ENCODE measurements at places on chromosomes 3 and 15.

DNA sequence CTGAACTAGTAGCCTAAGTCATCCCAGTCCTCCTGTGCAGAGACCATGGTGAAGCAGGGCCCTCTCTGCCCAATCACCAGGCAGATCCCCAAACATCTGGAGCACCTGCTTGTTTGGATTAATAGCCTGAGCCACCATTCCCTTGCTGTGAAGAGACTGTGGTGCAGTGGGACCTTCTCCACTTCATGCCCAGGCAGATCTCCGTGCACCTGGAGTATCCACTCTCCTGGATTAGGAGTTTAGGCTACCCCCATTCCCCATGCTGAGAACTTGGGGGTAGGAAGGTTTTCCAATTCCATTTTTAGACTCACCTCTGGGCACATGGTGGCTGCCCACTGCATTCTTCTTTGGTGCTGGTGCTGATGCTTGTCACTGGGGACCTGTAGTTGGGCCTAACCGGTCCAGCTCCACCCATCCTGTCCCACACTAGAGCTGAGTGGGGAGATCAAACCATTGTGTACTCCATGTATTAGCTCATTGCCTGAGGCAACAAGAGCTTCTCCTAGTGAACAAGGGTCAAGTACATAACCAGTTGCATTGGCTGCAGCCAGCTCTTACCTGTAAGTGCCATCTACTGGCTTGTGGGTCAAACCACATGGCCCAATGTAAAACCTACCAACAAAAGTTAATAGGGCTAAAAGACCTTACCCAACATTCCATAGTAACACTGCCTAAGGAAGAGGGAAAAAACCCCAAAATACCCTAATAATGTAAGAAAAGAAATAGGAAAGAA, 382.5 kb upstream of the CBLB start:
- no peak for DNase-seq

DNA sequence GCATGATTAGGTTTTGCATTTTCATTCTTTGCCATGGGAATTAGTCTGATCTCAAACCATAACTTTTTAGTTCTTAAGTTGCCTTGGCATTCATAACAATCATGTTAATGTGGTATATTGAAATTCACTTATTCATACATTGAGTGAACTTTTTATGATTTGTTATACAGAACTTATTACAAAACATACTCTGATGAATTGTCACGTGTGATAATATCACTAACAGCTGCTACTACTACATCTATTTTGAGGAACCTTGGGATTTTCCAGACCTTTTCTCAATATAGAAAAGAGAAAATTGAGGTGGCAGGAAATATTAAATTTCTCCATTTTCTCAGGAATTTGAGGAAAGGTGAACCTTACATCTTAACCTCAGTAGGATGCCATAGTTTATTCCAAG, 9.2 kb downstream of the LXN start:
- DNase-seq, result no peak

DNA sequence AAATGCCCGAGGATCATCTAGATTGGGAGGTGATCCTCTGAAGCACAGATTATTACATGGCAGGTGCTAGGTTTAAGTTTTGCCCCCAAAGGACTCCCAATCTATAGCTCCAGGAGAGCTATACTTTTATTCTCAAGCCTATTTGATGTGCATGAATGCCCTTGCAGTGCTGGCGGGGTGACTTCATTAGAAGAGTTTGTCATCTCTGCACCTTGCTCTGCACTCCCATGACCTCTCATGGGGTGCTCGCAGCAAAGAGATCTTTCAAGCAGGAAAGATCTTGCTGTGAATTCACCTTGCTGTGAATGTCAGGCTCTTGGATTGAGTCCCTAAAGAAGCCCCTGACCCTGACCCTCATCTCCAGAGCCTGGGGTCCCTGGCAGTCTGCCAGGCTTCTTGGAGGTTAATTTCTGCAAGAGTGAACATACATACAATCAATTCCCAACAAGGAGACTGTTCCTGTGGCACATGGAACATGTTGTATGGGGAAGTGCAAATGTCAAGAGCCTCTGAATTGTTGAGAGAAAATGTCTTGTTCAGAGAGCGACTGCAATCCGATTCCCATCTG, 45.9 kb downstream of the FAM43A start:
- no peak for DNase-seq

DNA sequence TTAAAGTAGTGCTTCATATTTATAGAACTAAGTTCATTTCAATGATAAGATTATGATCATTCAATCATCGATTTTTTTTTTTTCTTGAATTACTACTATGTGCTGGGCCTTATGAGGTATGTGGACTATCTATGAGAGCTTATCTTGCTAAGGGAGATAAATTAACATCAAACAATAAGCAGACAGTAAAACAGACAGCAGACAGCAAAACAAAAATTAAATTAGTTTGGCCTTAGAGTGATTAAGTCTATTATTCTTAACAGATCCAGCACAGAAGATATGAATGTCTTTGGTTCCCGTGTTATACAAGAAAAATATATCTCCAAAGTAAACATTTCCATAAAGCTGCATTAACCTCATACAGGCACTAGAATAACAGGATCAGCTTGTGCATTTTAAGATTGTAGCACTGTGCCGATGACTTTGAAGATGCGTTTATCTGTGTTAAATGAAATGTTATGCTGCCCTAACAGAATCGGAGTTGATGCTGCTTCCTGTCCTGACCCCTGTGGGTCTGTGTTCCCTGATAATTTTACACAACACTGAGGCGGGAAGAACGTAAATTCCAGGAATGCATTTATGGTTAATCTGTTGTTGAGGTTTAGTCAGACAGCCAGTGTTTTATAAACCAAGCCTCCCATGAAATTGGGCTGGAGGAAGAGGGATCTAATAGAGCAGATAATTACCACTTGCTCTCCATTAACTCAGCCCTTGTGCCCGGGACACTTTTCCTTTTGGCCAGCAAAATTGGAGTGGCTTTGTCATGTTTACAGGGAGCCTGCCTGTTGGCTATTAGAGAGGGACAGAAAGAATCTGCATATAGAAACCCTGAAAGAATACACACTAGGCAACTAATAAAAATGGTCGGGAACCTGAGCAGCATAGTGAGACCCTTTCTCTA, 80.8 kb downstream of the GHSR start:
- DNase-seq, result no peak

- no peak for DNase-seq
These were observed 8.4 kb downstream of the IFT80 start for GRCh38 chr3:160390565-160391138.

- DNase-seq, result no peak
These were observed 58.1 kb upstream of the CA12 start for GRCh38 chr15:63439536-63440264.

- no peak for DNase-seq
These were observed 78.2 kb downstream of the DAPK2 start for GRCh38 chr15:63968122-63968524.

GRCh38 chr3:184345317-184346144, 8.1 kb downstream of the FAM131A start:
- DNase-seq, result peak; percentile 87

DNA sequence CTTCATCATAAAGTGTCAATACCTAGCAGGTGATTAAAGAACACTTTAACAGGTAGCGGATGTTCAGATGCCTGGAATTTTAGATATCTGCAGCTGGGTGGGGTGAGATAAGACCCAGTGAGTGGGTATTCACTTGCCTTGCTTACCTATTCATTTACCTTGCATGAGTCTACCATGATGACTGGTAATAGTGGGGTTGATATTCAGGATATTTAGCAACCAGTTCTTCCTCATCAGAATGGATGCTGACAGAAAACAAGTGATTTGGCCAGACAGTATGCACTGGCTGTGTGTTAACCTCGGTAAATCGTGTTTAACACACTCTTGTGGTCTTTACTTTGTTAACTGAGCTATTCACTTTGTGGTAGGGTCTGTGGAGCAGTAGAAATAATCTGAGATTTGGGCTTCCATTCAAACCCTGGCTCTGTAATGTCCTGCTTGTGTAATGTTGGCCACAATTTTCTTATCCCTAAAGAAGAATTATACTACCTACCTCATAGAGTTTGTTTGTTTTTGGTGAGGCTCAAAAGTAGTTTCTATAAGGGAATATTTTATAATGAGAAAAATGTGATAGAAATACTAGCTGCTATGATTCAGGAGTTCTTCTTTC, 391.9 kb upstream of the TBL1XR1 start:
- DNase-seq, result no peak

DNA sequence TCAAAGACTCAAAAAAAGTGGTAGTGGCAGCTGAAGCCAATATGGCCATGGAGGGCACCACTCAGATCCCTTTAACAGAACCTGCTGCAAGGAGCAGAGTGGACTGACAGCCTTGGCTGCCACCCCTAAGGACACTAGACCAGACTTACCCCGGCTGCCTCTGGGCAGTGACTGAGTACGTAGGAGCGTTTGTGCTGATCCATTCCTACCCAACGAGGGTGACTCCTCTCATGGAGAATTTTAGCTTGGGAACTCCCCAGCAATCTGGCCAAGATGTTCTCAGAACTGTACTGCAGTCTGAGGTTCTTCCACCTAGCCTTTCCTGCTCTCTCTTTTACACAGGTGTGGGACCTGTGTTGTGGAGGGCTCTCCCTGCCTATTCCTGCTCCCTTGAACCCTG, 22.1 kb downstream of the CLEC3B start:
- no peak for DNase-seq
